Activated T-cell treated with anti-CD3 and anti-CD28 coated beads, Interleukin-2, amount 50 U/mL, for 72 hours (primary cell): ENCODE measurements at places on chromosomes 4 and X. TPM values are rescaled to one million over a fixed set of nuclear protein-coding genes. Genes with fewer than 3 reads are reported as not detected.

GRCh38 chr4:150354214-150354796 lies 227.6 kb upstream of the MAB21L2 start:
- no peak for DNase-seq

DNA sequence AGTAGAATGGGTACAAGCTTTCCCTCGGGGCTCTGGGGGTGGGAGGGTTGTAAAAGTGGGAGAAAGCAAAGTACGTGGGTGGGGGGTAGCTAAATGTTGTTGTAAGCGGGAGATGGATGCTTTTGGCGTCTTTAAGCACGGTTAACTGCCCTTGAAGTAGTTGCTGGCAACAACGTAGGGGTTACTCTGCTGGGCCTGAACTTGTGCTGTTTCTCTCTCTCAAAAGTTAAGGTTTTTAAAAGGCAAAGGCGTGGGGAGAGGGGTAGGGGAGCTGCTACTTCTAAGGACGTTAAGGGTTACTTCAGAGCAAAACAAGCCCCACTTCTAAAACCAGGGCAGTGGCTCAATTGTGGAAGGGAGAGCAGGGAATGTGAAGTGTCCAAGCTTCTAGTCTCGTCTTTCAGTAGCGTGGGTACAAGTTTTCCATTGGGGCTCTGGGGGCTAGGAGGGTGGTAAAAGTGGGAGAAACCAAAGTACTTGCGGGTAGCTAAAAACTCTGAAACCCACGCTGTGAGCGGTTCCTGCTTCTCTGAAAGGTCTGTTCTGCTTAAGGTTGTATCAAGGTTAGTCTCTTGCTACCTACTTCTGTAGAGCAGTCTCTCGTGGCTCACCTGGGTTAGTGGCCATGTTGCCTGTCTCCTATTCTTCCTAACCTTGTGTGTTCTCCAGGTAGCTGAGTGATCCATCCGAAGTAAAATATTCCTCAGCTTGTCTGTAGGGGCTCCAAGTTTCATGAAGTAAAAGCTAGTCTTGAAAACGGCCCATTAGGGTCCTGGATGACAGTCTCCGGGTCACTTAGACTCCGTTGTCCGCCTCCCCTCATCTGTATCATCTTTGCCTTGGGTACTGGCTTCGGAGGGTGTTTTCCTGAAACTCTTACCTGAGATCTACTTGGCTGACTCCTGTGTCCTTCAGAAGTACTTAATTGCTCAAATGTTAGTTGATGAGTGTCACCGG lies 1.7 kb upstream of the WDR1 start:
- DNase-seq = peak; percentile 38

- DNase-seq = peak; percentile 96
Measured at GRCh38 chr4:2418650-2419571, at the start of gene CFAP99. CFAP99 (plus strand) TSS chr4:2418955.

- no peak for DNase-seq
Measured at GRCh38 chr4:118931786-118932185, 43.1 kb downstream of the SYNPO2 start.

GRCh38 chr4:87838890-87839591 lies 6.3 kb downstream of the MEPE start:
- peak; percentile 6 for DNase-seq

DNA sequence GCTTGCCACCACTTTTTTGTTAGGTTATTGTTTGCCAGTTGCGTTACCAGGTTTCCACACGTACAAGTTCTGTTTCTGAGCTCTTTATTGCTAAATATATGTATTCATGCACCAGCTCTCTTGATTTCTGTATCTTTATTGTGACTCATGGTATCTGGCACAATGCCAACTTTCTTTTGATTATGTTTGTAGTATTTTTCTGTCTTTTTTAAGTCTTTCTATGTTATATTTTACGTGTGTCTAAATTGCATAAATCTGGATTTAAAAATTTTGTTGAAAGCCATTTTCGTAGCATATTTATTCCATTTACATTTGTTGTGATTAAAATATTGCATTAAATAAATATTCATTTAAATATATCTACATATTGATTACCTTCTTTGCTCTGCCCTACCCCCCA lies 73.8 kb downstream of the KDM6A start:
- DNase-seq = no peak

- no peak for DNase-seq
Measured at GRCh38 chr4:144583658-144584057, 62.3 kb upstream of the HHIP start.

- DNase-seq = peak; percentile 43
Measured at GRCh38 chrX:118807151-118808017, 16.2 kb upstream of the ZCCHC12 start.

GRCh38 chr4:59759082-59759825 lies 1440.9 kb upstream of the ADGRL3 start:
- DNase-seq = no peak

DNA sequence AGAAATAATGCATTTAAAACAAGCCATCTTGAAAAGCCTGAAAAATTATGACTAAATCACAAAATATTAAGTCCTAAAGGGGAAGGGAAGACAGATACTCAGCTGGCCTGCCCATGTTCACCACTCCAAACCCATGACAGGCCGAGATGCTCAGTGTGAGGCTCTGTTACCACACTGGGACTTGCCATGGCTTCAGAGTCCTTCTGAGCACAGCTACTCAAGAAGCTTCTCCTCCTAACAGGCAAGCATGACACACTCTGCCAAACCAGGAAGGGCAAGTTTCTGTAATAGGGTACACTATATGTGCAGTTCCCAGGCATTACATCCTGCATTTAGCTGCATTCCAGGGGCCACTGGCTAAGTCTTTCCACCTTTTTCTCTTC lies 34.0 kb upstream of the CYBB start:
- DNase-seq = peak; percentile 36

GRCh38 chrX:22128961-22129360 lies 96.8 kb downstream of the PHEX start:
- DNase-seq = no peak

GRCh38 chr4:153152501-153153338 lies 51.5 kb upstream of the TRIM2 start:
- peak; percentile 82 for DNase-seq

DNA sequence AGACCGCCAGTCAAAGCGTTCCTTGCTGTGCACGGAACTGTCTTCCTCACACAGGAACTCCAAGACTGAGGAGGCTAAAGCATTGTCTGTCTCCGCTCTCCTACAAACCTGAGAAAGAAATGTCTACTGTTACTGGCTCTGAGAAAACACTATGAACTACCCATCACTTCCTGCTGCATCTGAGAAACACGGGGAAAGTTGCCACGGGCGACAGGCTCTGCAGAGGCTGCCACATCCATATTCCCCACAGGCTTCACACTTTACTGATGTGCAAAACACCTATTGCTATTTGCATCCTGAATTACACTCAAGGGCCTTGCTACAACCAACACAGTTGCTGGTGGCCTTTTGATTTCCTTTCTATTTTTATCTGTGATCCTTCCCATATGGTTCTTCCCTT lies 59.0 kb downstream of the AFAP1 start:
- no peak for DNase-seq

- no peak for DNase-seq
Measured at GRCh38 chr4:33078145-33078544, 2358.0 kb downstream of the PCDH7 start.

DNA sequence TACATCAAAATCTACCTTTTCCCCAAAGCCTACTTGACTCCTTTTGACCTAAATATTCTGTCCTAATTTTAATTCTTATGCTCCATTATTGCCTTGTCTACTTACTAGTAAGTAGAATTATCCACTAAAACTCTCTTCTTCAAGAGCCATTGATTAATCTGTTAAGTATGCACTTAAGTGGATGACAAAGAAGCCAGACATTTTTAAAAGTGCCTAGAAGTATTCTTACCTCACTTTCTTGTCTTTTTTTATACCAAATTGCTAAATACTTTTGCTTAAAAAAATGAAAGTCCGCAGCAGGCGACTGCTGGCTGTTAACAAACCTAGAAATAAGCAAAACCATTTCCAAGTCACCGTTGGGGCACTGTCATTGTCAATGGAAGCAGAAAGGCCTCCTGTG lies 20.1 kb upstream of the FRMPD4 start:
- no peak for DNase-seq

DNA sequence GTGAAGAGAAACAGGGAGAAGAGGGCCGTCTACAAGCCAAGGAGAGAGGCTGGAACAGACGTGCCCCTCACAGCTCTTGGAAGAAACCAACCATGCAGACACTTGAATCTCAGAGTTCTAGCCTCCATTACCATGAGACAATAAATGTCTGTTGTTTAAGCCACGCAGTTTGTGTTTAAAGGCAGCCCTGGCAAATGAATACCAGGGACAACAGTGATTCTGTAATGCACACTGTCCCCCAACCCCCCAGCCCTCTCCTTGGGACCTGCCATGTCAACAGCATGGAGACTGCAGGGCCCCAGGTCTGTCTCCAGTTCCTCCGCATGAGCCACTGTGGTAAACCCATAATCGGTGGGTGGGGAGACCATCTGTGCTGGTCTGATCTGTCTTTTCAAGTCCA lies 348.0 kb upstream of the KLF3 start:
- no peak for DNase-seq

DNA sequence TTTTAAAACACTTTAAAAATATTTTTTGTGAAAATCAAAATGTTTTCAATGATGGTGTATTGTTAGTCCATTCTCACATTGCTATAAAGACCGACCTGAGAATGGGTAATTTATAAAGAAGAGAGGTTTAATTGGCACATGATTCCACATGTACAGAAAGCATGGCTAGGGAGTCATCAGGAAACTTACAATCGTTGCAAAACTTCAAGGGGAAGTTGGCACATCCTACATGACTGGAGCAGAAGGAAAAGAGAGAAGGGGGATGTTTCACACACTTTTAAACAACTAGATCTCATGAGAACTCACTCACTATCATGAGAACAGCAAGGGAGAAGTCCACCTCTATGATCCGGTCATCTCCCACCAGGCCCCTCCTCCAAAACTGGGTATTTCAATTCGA lies 110.7 kb downstream of the TMEM47 start:
- no peak for DNase-seq

GRCh38 chr4:48017108-48017571 lies 568 bp downstream of the NIPAL1 start:
- peak; percentile 48 for DNase-seq

GRCh38 chr4:137956256-137956655 lies 285.9 kb downstream of the SLC7A11 start:
- DNase-seq = no peak

DNA sequence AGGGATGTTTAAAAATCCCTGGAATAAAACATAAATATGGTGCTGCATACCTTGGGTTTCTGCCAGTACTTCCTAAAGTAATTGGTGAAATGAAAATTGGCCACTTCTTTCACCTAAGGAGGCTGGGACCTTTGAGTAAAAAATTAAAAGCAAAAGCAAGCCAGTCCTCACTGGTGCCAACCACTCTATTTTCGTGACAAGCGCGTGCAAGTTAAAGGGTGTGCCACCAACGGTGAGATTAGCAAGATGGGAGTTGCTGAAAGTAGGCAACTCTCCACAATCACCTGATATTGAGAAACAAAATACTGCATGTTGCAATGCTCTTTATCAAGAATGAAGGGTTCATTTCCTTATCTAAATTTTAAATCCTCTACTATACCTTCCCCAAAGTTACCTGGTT lies 19.7 kb upstream of the RTL9 start:
- no peak for DNase-seq

- DNase-seq = no peak
Measured at GRCh38 chrX:11347300-11347699, 54.1 kb downstream of the AMELX start.

- DNase-seq = no peak
Measured at GRCh38 chr4:104870495-104871233, 276.0 kb upstream of the TET2 start.

GRCh38 chr4:182486881-182487280 lies 243.7 kb downstream of the TENM3 start:
- no peak for DNase-seq

DNA sequence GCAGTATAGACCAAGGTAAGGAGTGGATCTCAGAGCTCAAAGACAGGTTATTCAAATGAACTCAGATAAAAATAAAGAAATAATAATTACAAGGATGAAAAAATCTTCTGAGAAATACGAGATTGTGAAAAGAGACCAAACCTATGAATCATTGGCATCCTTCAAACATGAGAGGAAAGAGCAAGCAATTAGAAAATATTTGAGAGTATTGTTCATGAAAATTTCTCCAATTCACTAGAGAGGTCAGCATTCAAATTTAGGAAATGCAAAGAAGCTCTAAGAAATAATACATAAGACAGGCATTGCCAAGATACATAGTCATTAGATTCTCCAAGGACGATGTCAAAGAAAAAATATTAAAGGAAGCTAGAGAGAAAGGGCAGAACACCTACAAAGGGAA lies 93.5 kb upstream of the GALNTL6 start:
- no peak for DNase-seq

DNA sequence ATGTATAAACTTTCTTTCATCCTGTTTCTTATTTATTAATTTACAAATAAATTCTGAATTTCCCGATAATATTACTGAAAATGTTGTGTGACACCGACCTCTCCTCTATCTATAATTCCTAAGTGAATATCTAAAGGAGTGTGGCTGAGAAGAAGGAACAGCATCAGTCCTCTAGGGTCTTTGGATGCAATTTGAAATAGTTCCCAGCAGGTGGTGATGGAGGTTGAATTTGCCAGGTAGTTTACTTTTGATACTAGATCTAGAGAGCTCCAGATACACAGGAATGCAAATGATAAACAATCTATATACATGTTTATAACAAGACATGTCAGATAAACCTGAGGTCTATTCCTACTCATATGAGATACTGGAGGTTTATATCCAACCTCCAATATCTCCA lies 305.4 kb downstream of the PCDH18 start:
- DNase-seq = no peak

DNA sequence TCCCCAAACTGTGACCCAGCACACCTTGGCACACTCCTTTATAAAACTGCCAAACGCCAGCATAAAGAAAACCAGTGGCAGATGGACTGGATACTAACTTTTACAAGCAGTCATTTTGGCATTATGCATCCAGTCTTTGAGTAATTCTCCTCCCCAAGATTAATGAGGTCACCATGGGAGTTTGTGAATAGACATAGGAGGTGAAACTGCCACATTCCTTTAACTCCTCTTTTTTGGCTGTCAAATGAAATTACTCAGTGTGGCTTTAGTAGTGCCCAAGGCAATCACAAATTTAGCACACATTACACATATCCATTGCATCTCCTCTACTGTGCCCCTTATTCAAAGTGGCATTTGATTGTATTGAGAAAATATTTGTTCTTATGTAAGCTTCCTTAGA lies 315.3 kb upstream of the FGF13 start:
- no peak for DNase-seq

NLRP2B gene
- total RNA-seq = not detected

CYTL1 gene
- not detected for total RNA-seq

GAGE13 gene
- total RNA-seq = not detected

HELT gene
- not detected for total RNA-seq

SAGE1 gene
- total RNA-seq = not detected

SRPX2 gene
- not detected for total RNA-seq

USP26 gene
- total RNA-seq = not detected

SYP gene
- total RNA-seq = 15.9 TPM

SPANXB1 gene
- total RNA-seq = not detected

CD99L2 gene
- 12.4 TPM for total RNA-seq

FAM133A gene
- total RNA-seq = not detected

ABCG2 gene
- total RNA-seq = 0.28 TPM

AADAT gene
- 0.38 TPM for total RNA-seq

RTL5 gene
- 0.17 TPM for total RNA-seq

RBMXL3 gene
- not detected for total RNA-seq

KIT gene
- total RNA-seq = 0.22 TPM

MEPE gene
- total RNA-seq = not detected
